Stimulated activated CD8-positive, alpha-beta memory T cell treated with anti-CD3 and anti-CD28 coated beads, Interleukin-4, amount 100 ng/mL, for 1 hour (primary cell): ENCODE measurements at places on chromosomes 16 and 17.
A peak's percentile ranks its signal among the peaks of the same experiment; 100 is the strongest.

- no peak for DNase-seq
Observed at GRCh38 chr16:77660311-77660710, 62.0 kb upstream of the NUDT7 start.

GRCh38 chr17:73271072-73271471 lies 9.4 kb upstream of the CPSF4L start:
- DNase-seq = no peak

DNA sequence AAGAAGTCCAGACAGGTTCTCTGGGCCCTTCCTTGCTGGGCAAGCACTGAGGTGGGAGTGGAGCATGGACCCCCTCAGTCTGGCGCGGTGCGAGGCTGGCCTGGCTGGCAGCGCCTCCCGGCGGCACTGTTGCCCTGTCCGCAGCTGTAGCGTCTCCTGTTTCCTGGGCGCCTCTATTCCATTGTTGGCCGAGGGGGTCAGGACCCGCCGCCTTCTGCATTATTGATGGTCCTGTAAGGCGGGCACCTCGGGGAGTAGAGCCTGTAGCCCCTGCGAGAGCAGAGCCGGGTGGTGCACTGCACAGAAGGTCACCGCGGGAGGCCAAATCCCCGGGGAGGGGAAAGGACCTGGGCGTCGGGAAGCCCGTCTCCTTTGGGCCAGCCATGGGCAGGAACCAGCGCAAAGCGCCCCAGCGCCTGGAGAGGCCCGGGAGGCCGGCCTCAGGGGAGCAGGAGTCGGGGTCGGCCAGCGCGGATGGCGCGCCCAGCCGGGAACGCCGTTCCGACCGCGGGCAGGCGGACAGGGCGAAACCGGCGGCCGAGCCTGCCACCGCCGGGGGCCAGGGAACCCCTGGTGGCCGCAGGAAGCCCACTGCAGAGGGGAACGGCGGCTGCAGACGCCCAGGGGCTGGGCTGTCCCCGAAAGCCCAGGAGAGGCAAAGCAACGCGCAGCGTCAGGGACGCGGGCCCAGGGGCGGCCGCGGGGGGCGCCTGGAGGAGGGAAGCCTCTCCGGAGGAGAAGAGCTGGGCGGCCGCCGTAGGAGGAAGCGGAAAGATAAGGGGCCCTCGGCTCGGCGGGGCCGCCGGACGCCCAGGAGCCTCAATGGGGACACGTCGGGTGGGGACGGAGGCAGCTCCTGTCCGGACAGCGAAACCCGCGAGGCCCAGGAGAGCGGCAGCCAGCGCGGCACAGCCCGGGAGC lies at the start of gene MYO15B:
Gene MYO15B, plus strand, starts transcription at position 126 of the 921 bp plus-strand sequence. Its CDS starts 258 bp downstream, at position 384.
- DNase-seq = peak; percentile 42

GRCh38 chr16:79316004-79316458 lies 284.5 kb downstream of the MAF start:
- no peak for DNase-seq

- DNase-seq = no peak
Observed at GRCh38 chr17:40015998-40016985, 1.1 kb downstream of the CSF3 start.

DNA sequence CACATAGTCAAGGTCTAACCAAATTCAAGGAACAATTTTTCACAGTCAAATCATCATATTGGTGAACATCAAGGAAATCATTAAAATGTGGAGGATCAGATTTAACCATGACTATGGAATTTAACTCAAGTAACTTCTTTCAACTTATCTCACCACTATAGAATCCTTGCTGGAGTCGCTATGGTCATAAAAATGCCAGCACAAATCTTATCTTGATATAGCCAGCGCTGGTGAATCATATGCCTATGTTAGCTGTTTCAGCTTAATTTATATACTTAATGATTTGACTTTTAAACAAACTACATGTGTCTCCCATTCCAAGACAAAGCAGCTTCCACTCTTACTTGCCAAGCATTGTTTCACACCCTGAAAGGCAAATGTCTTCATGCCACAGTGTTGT lies 416.4 kb downstream of the CDH11 start:
- no peak for DNase-seq

GRCh38 chr17:56917559-56918296 lies 3.9 kb upstream of the TRIM25 start:
- DNase-seq = no peak

GRCh38 chr17:64163468-64163867 lies 33.5 kb upstream of the ERN1 start:
- DNase-seq = no peak

- no peak for DNase-seq
Observed at GRCh38 chr17:19868079-19868395, 301 bp upstream of the ULK2 start.
